ENCODE measurements at places on chromosomes 13 and 19.
A peak's percentile ranks its signal among the peaks of the same experiment; 100 is the strongest.

GRCh38 chr19:51711702-51712101, 12.1 kb downstream of the HAS1 start:
- DNase-seq = no peak

DNA sequence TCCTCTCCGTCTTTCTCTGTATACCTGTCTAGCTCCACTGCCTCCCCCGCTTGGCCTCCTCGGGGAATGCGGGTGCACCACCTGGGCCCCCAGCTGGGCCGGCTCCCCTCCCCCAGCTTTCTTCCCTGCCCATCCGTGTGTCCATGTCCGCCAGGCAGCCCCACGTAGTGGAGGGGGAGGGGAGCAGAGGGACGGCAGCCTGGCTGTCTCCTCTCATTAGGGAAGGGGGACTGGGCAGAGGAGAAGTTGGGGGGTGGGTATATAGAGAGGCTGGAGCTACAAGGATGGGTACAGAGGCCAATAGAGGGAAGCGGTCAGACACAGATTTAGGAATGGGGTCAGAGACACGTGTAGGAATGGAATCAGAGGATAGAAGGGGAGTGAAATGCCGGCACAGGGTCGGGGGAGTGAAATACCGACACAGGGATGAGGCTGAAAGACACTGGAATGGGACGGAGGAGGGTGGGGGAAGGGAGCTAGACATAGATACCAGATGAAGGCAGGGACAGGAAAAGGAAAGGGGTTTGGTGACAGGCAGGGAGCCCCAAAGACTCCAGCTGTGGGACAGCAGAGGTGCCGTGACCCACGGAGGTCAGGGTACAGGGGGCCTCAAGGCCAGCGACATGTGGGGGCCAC, 2.8 kb downstream of the NECTIN2 start:
- DNase-seq = no peak

DNA sequence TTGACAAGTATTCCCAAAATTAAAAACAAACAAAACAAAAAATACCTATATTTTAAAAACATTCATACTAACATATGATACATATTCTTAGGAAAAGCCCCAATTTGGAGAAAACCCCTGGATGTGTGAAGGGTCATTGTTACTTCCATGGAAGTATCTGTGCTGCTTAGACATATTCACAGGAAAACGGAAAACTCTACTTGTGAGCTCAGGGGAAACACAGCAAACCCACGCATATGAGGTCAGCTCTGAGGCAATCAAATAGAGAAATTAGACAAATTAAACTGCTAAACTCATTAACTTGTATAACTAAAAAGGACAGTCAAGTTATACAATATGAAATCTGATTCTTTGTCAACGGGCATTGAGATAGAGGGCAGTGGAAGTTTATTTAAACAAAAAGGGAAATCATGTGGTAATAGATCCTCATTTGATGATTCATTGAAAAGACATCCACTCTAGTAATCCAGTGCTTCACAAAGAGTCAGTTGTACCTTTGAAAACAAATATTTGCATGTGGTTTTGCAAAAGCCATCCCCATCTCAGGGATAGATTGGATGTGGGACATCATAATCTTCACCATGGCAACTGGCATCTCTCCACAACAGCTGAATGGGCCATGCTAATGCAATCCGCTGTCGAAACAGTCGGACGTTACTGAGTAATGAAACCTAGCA, 423.4 kb downstream of the ITGBL1 start:
- no peak for DNase-seq

- DNase-seq = no peak
Observed at GRCh38 chr19:49766930-49767299, at the start of gene AP2A1. AP2A1 (plus strand) TSS chr19:49767001; CDS start chr19:49767134, 133 bp downstream.

GRCh38 chr19:41264581-41265394, 616 bp downstream of the HNRNPUL1 start:
- peak; percentile 52 for DNase-seq

DNA sequence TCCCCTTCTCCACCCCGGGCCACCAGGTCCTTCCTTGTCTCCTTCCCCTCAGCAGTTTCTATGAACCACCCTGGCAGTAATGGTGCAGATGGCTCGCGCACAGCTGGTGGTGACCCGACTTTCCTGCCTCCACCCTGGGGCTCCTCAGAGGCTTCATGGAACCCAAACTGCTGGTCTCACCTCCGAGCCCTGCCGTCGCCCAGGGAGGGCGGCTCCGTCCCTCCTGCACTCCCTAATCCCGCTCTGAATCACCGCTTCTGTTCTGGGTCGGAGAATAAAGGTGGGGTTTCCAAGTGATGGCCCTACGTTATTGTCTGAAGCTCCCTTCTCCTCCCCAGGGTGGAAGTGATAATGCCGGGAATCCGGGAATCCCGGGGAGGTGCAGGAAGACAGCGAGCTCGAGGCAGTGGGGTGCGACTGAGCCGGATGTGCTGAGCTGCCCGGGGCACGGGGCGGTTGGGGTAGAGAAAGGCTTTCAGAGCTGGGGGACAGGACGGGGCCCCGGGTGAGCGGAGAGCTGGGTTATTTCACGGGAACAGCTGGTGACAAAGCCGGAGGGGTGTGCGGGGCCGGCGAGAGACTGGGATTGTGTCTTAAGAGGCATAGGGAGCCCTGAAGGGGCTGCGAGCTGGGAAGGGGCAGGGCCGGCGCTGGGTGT, 711 bp downstream of the FUT2 start:
- DNase-seq = no peak

- no peak for DNase-seq
Observed at GRCh38 chr13:36074659-36075058, 56.5 kb downstream of the DCLK1 start.

DNA sequence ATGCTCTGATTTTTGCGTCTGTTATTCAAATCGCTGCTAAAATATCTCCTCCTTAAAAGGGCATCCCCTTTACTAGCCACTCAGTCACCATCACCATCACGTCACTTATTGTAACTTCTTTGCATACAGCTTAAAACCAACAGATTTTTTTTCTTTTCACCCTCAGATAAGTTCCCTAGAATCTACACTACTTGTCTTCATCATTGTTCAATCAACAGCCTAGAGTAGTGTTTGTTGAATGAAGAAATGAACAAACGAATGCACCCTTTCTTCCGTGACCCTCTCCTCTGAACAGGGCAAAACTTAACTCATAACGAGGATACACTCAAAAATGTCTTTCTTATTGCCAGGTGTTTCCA, 1.1 kb upstream of the AKAP11 start:
- no peak for DNase-seq

GRCh38 chr13:99548448-99548847, 47.2 kb downstream of the TM9SF2 start:
- no peak for DNase-seq

- DNase-seq = no peak
Observed at GRCh38 chr19:46954502-46954992, 65.1 kb upstream of the NPAS1 start.

GRCh38 chr13:66780814-66781213, 449.3 kb downstream of the PCDH9 start:
- no peak for DNase-seq

GRCh38 chr13:47186471-47186870, 289.6 kb upstream of the HTR2A start:
- DNase-seq = no peak

DNA sequence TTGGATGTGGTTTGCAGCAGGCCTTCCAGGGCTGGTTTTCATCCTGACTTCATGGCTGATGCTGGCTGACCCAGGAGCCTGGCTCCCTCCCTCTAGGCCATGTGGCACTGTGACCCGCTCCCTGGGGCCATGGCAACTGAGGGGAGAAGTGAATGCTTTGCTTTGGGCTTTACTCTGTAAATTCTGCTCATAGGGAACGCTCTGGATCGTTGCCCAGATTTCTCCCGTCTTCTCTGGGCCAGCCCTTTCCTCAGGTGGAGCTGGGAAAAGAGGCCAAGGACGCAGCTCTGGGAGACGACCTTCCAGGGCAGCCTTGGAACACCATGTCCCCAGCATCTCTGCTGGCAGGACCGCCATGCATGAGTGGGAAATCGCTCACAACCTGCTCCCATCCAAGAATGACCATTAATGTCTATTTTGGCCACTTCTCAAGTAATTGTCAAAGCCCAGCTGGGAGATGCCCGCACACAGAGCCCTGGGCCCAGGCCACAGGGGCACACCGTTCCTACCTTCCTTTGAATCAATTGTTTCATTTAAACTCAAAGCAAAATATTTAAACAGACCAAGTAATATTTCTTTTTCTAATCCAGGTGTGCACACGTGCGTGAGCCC, 321.8 kb downstream of the TEX29 start:
- DNase-seq = no peak

DNA sequence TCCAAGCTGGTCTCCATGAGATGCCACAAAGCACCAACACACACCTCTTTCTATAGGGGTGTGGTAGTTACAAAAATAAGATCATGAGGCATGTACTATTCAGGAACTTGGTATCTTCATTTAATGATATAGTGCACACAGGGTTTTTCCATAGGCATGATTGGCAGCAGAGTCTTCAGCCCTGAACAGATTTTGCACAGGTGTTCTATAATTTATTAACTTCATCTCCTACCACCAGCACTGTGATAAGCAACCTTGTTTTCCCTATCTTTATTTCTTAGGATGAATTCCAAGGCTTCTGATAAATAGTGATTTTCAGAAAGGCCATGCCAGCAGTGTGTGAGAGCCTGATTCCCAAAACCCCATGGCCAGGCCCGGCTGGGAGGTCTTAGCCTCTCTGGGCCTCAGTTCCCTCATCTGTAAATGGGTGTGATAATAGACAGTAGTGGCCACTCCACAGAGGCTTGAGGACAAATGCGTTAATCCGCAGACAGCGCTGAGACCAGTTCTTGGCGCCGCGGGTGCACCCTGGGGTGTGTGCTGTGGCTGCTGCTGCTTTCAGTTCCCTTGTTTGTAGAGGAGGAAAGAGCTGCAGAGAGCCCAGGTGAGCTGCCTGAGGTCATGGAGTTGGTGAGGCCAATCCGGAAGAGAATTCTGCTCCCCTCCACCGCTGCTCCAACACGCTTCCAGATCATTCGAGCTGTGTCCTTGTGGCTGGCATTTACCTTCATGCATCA, 33.1 kb downstream of the DHRS12 start:
- DNase-seq = no peak

GRCh38 chr19:46901701-46902401, 41.1 kb downstream of the ARHGAP35 start:
- no peak for DNase-seq

DNA sequence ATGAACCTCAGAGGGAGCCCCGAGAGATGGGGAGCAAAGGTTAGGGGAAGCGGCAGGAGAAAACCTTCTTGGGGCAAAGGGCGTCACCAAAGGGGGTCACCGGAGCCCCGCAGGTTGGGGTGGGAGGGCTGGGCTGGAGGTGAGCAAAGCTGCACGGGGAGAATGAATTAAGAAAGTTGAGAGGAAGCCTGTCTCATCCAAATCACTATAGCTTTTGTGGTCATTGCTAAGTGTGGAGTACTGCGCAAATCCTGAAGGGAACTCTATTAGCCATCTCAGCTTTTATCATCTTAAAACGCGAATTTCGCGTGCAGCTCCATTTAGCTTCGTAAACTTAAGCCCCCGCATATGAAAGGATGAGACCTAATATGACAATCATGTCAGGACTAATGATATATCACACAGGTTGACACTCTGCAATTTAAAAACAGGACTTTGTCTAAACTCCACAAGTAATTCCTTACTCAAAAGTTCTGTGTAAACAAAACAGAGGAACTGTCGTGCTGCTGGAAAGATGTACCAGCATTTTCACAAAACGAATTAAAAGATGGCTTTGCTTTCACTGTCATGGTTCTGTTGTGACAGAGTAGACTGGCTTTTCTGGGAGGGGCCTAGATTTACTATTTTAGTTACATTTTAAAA, 631 bp downstream of the LACC1 start:
- no peak for DNase-seq

DNA sequence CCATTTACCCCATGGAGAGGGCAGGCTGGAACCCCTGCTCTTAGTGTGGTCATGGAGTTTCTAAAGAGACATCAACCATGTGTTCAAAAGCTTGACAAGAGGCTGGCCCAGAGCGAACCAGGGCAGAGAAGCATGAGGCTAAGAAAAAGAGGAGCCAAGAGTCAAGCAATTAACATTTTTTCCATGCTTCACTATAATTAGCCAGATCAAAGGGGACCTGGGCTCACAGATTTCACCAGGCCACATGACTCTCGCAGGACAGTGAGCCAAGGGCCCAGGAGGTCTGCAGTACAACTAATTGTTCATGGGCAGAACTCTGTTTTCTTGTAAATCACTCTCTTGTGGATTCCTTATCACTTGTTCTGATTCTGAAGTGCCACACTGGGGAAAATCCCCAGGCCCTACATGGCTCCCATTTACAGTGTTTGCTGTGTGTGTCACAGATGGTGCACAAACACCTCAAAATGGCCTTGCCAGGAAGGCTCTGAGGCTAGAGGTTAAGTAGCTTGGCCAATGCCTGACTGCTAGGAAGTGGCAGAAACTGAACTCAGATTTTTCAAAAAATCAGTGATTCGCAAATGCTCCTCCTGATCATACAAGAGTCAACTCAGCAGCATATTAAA, 101.2 kb downstream of the LHFPL6 start:
- DNase-seq = no peak

GRCh38 chr13:71864986-71865873, 1.8 kb downstream of the DACH1 start:
- DNase-seq = no peak

GRCh38 chr13:26923824-26924605, 163.4 kb upstream of the GPR12 start:
- no peak for DNase-seq

DNA sequence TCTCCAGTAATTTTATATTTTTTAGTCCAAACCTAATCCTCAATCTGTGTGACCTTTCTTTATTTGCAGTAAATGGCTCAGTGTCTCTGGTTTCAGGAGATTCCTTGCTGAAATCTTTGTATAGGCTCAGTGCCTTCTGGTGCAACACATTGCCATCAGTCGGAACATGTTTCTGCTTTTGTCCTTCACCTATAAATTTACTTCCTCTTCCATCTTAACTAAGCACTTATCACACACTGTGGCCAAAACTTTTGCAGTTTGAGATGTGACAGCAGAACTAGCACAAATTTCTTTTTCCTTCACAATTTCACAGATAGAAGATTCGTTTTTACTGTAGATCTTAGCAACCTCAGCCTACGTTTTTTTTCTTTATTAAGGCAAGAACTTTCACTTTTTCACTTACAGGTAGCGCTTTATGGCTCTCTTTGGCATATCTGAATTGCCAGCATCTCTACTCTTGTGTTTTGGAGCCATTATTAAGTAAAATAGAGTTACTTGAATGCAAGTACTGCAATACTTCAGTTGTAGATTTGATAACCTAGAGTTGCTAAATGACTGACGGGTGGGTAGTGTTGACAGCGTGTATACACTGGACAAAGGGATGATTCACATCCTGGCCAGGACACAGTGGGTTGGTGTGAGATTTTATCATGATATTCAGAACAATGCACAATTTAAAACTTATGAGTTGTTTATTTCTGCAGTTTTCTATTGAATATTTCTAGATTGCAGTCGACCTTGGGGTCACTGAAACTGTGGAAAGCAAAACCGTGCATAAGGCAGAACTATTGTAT, 44.3 kb downstream of the NDFIP2 start:
- DNase-seq = no peak

- no peak for DNase-seq
Observed at GRCh38 chr19:48539503-48540096, 12.4 kb upstream of the SULT2B1 start.

DNA sequence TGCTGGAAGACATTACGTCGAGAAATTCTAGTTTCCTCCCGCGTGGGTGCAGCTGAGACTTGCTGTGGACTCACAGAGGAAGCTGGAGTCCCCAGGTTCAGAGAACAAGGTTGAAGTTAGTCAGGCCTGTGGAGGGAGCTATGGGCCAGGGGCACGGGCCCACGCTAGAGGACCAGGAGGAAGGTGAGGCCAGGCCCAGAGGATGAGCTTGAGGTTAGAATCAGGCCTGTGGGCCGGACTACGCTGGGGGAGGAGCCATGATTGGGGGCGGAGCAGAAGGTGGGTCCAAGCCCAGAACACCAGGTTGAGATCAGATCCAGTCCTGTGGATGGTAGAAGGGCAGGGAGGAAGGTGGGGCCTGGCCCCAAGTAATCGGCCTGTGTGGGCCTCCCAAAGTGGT, 32.6 kb downstream of the ZNF846 start:
- no peak for DNase-seq
